ENCODE measurements at places on chromosomes 1 and 21.

- no peak for DNase-seq
These were observed 1.9 kb downstream of the CYP4B1 start for GRCh38 chr1:46800742-46801141.

DNA sequence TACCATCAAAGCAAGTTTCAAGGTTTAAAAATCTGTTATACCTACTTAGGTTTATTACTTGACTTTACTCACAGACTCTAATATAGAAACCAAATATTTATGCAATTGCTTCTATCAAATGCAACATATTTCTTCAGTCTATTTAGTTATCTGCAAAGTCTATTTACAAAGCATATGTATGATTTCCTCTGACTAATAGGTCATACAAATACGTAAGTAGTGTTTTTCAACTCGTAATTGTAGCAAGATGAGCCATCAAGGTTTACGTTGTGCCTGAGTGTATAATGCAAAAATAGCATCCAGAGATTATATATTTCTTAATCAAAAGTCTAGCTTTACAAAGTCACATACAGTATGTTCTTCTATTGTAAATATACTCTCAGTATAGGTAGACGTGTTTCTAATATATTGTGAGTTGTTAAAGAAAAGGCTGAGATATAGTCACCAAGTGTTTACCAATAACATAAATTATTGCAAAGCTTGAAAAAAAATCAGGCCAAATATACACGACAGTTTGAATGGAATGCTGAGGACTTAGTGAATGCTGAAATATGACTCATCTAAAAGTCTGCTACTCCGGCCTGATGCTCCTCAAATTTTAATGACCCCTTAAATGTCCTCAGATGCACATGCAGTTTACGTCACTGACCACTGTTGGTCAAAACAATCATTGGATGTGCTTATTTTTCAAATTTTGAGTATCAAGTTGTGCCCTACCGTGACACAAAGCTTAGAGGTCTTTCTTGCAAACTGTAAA lies 48.4 kb downstream of the ADAMTS5 start:
- DNase-seq: no peak

DNA sequence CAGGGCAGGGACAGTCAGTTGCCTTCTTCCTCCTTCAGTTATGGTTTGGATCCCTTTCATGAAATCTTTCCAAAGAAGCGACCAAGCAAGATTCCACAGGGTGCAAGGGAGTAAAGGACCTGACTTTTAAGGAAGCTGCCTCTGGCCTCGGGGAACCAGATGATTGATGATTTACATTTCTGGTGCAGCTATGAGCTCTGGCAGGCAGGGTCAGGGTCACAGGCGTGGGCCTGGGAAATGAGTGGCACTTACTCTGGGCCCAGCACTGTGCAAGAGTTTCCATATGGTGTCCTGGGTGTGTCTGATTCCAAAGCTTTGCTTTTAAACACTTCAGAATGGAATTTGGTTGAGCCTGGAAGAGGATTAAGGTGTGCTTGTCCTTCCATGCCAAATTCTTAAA lies 7.2 kb upstream of the CRABP2 start:
- DNase-seq: no peak

DNA sequence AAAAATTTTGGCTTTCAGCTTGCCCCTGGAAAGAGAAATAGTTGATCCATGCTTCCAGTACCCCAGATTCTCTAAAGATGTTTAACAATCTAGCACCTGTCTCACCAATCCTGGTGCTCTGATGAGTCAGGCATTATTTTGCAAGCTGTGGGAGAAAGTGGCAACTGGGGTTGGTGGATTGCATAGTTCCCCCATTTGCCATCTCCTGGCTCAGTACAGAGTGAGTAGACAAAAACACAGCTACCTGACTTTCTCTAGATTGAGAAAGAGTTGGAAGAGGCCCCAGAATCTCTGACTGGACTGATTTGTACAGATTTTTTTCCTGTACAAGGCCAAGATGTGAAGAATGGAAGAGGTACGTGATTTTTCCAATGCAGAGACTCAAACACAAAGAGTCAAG lies 75.1 kb upstream of the NEGR1 start:
- no peak for DNase-seq

GRCh38 chr1:220012259-220012658 lies 34.0 kb downstream of the EPRS1 start:
- no peak for DNase-seq

GRCh38 chr1:244918421-244919319 lies 54.3 kb upstream of the HNRNPU start:
- peak; percentile 50 for DNase-seq

Data from activated effector memory CD4-positive, alpha-beta T cell treated with Interleukin-2 at 50 U/mL for 16 hours (primary cell).